Stimulated activated CD4-positive, alpha-beta T cell treated with anti-CD3 and anti-CD28 coated beads, Interleukin-1b, Interleukin-23, amount 100 ng/mL, for 4 hours (primary cell): ENCODE measurements at places on chromosomes 5 and 9.

- no peak for DNase-seq
Measured at GRCh38 chr9:129224618-129225489, 46.8 kb upstream of the IER5L start.

GRCh38 chr5:55072666-55073065, 29.8 kb upstream of the GZMA start:
- DNase-seq, result no peak

DNA sequence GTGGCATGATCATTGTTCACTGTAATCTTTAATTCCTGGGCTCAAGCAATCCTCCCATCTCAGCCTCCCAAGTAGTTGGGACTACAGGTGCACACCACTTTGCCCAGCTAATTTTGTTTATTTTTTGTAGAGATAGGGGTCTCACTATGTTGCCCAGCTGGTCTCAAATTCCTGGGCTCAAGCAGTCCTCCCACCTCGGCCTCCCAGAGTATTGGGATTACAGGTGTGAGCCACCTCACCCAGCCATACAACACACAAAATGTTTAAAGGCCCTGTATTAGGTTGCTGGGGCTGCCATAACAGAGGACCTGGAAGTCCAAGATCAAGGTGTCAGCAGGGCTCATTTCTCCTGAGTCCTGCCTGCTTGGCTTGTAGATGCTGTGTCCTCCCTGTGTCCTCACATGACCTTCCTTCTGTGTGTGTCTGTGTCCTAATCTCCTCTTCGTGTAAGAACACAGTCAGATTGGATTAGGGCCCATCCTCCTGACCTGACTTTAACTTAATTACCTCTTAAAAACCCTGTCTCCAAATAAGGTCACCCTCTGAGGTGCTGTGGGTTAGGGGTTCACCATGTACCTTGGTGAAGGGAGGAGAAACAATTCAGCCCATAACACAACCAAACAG, 5.4 kb downstream of the UBE2QL1 start:
- no peak for DNase-seq

DNA sequence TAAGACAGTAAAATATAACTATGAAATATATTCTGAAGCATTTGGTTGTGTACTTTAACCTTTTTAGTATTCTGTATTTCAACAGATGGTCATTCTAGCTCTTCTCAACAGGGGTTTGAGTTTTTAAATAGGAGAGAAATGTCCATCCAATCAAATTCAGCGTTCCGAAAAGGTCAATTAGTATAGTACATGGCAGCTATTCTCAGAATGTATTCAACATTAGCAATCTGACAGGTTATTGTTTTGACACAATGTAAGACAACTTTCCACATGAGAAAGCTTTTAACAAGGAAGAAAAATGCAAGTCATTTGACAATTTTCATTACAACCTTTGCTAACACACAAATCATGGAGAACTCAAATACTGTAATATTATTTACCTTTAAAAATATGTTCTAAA, 996.3 kb upstream of the CDH10 start:
- no peak for DNase-seq

GRCh38 chr5:137858954-137859353, 8.7 kb upstream of the MYOT start:
- no peak for DNase-seq

- no peak for DNase-seq
Measured at GRCh38 chr9:130576176-130576575, 3.2 kb upstream of the FUBP3 start.

GRCh38 chr5:14551211-14551610, 30.4 kb upstream of the OTULINL start:
- no peak for DNase-seq

- no peak for DNase-seq
Measured at GRCh38 chr9:89484475-89485404, 13.2 kb downstream of the SEMA4D start.

GRCh38 chr9:114962809-114963208, 32.4 kb upstream of the TNFSF8 start:
- no peak for DNase-seq

DNA sequence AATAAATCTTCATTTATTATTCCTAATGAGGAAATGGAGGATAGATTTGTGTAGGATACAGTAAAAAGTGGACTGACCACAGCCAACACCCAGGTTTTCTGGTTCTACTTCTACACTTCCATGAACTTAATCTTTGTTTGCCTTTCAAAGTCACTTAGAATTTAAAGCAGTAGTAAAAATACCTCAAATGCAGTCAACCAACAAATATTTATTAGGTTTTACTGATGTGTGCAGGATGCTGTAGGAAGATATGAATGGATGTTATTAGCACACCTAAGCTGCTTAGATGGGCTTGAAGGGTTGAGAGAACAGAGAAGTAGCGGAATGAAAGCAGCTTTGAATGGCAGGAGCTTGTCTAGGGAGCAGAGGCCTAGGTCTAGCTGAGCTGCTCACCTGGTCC, 201.1 kb downstream of the PALM2AKAP2 start:
- no peak for DNase-seq

DNA sequence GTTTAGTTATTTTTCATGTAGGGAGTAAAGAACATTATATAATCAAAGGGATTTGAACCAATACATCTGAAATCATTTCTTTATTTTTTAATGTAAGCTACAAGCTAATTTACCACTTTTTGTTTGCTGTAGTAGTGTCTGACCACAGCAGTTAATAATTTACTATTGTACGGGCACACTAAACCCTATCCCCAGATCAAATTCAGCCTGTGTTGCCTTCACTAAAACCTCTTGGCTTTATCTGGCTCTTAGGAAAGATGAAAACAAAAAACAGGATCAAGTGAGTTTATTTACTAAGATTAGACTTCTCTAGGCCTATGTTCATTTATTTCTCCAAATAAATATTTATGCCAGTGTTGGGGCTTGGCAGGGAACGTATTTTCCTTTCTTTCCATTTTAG, 384.1 kb downstream of the EBF1 start:
- no peak for DNase-seq

- DNase-seq, result no peak
Measured at GRCh38 chr9:125134976-125135375, 8.4 kb downstream of the SCAI start.

DNA sequence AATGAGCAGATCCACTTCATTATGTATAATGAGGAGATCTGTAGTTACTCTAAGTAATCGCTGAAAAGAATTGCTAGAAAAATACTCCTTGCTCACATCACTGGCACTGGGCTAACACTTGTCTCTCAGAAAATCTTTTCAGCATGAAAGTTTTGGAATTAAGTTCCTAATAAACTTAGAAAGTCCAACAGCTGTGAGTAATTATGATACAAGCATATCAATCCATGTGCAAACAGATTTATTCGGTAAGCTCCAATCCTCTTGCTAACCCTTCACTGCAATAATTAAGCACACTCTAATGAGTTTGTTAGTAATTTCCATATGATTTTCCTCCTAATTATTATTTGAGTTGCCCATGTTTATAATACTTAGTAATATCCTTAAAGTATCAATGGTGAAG, 652.6 kb upstream of the WWC1 start:
- DNase-seq, result no peak

- DNase-seq, result no peak
Measured at GRCh38 chr5:86644843-86645242, 27.1 kb downstream of the COX7C start.

GRCh38 chr9:116686693-116687073, 422 bp upstream of the TRIM32 start:
- no peak for DNase-seq

GRCh38 chr5:14513266-14513665, 68.3 kb upstream of the OTULINL start:
- DNase-seq, result no peak

DNA sequence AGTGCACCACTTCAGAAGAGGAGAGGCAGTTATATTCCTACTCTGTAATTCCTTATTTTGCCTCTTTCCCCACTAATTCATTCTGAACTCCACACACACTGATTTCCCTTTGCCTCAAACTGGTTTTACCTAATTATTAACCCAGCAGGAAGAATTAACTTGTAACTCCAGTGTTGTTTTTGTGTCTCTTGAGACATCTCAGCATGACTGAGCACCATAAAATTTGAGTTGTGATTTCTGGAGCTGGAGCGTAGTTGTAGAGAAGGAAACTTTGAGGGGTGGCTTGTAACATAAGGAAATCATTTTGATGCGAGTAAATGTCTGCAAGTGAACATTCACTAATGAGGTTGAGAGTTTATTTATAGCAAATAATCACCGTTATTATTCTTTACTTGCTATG, 265.2 kb downstream of the TMEM38B start:
- DNase-seq, result no peak

DNA sequence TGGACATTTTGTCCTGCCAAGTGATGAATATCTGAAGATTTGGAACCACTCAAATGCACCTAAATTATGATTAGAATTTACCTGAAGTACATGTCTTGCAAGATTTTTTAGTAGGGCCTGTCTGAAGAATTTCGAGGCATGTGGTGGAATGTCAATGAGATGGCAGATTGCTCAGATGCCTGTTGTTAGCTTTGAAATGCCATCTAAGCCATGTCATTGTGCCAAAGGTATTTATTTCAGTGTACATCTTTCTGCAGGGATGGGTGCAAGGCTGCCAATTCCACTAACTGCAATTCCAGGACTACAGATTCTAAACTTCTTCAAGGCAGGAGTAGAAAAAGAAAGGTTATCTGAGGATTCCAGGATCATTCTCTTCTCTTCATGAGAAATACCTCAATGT, 9.1 kb upstream of the GNAQ start:
- DNase-seq, result no peak

DNA sequence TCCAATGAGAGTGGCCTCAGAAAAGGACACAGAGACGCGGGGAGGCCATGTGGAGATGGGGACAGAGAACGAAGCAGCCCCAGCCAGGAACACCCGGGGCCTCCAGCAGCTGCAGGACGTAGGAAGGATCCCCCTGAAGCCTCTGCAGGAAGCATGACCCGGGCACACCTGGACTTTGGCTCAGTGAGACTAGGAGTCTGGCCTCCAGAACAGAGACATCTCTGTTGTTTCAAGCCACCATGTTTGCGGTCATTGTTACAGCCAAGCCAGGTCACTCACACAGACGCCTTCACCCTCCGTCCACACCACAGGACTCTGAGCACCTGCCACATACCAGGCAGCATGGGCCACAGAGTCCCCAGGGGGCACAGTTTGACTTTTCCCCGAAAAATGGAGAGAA, 63.6 kb upstream of the SARDH start:
- no peak for DNase-seq

GRCh38 chr9:32218100-32218767, 166.2 kb upstream of the ACO1 start:
- no peak for DNase-seq

DNA sequence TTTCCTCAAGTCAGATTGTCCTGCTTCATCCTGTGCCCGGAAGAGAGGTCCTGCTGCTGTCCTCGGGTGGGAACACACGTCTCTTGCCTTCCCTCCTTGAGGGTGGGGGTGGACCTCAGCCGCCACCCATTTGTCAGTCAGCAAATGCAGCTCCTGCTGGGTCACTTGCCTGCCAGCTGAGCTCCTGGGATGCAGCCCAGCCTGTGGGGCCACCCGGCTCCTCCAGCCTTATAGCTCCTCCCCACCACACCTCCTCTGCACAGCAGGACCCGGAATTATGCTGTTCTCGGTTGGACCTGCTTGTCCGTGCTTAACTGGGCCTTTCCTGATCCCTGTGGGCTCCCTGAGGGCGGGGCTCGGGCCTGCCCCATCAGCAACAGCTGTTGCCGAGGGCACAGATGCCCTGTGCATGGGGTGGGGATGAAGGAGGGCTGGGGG, 52.7 kb downstream of the RXRA start:
- DNase-seq, result no peak

- DNase-seq, result no peak
Measured at GRCh38 chr5:78887384-78888118, 97.6 kb downstream of the ARSB start.
